ENCODE measurements at places on chromosomes 7 and 10. TPM values are rescaled to one million over a fixed set of nuclear protein-coding genes. Genes with fewer than 3 reads are reported as not detected.

The CHAT gene
- total RNA-seq = not detected

The PHYHIPL gene
- not detected for total RNA-seq

The STX1A gene
- total RNA-seq = 2.6 TPM

The AGBL3 gene
- total RNA-seq = 0.67 TPM

The TMEM270 gene
- not detected for total RNA-seq

The MMP21 gene
- total RNA-seq = 0.67 TPM

The NHLRC2 gene
- total RNA-seq = 38.6 TPM

The TAS2R4 gene
- 0.31 TPM for total RNA-seq

The PON1 gene
- total RNA-seq = not detected

The SLC26A5 gene
- total RNA-seq = not detected

The GRM8 gene
- not detected for total RNA-seq

The PDE6C gene
- not detected for total RNA-seq

The PCLO gene
- total RNA-seq = 2.9 TPM

The GPR146 gene
- total RNA-seq = 18.6 TPM

The ITPRID1 gene
- not detected for total RNA-seq

The RBM20 gene
- 59.9 TPM for total RNA-seq

The FAM25G gene
- total RNA-seq = not detected

The TRPV6 gene
- total RNA-seq = 0.71 TPM

The AKR1C8 gene
- total RNA-seq = not detected

The C10orf53 gene
- total RNA-seq = not detected

The ZNF511 gene
- 31.9 TPM for total RNA-seq

The PPP1R3A gene
- total RNA-seq = 53.4 TPM

The C10orf67 gene
- 0.44 TPM for total RNA-seq

The SLC39A12 gene
- total RNA-seq = not detected

The TCTN3 gene
- total RNA-seq = 15.6 TPM

The FOXI2 gene
- not detected for total RNA-seq

The CH25H gene
- total RNA-seq = 1.8 TPM

The MBL2 gene
- total RNA-seq = not detected

The FEZF1 gene
- not detected for total RNA-seq

The TET1 gene
- 3.0 TPM for total RNA-seq

The GARIN1A gene
- total RNA-seq = 0.39 TPM
